KBM-7 (cell line): ENCODE measurements at places on chromosomes 1 and 21.

DNA sequence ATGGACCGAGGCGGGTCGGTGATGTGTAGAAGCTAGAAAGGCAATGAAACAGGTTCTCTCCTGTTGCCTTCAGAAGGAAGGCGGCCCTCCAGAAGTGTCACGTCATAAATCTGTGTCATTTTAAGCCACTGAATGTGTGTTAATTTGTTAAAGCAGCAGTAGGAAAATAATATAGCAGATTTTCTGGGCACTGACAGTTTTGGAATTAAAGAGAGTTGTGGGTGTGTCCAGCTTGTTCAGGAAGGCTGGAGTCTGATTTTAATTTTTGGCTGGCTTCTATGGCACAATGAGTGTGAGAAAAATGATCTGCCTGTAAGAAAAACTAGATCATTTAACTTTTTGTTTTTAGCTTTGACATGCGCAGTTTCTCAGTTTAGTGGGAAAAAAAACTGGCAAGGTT lies 177.3 kb downstream of the EDEM3 start:
- no peak for DNase-seq

DNA sequence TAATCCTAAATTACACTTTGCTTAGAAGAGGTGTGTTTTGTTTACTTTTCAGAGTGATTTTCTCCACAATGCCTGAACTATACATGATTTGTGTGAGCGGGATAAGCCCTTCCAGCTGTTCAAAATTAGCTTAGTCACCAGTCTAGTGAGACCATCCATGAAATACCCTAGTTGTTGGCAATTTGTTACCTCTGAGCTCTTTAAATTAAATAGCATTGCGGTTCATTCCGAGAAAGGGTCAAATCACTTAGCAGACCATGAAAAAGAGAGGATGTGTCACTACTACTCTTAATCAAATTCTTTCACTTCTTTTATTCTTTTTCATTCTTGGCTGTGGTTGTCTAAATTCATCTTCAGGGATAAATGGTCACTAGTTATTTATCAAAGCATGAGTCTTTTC lies 11.9 kb upstream of the VAV3 start:
- no peak for DNase-seq

DNA sequence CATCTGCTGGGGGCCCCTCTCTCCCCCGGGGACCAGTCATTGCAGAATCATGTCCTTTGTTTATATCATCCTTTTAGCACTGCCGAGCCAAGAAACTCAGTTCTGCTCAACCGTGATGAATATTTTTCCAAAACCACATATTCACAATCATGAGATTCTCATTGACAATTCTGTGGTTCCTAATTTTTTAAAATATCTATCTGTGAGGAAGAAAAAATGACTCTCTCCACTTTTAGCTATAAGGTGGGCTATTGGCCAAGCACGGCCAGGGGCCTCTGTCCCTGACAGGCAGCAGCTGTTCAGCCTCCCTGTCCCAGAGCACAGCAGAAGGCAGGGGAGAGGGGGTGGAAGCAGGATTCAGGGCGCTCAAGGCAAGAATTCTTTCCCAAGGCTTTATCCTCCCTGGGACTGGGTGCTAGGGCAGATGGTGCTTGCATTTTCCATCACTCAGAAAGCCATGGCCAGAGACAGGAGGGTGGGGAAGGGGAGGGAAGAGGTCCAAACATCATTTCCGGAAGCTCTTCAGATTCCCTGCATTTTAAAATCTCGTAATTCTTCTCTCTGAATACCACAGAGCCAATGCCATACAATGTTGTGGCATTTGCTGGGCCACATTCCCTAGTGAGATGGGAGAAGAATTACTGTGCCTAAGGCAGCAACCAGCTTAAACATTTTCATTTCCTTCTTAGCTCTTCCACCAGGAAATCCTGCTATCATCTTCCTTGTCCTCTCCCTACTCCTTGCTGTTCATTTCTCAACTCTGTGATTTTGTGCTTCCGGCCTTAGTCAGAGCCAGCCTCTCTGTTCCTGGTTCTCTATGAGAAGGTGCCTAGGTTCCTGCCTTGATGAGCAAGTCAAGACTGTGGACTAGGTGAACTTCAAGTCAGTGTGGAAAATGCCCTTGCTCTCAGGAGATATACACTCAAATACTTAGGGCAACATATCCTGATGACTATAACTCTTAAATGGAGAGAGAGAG lies 60.3 kb downstream of the KCNJ6 start:
- no peak for DNase-seq

DNA sequence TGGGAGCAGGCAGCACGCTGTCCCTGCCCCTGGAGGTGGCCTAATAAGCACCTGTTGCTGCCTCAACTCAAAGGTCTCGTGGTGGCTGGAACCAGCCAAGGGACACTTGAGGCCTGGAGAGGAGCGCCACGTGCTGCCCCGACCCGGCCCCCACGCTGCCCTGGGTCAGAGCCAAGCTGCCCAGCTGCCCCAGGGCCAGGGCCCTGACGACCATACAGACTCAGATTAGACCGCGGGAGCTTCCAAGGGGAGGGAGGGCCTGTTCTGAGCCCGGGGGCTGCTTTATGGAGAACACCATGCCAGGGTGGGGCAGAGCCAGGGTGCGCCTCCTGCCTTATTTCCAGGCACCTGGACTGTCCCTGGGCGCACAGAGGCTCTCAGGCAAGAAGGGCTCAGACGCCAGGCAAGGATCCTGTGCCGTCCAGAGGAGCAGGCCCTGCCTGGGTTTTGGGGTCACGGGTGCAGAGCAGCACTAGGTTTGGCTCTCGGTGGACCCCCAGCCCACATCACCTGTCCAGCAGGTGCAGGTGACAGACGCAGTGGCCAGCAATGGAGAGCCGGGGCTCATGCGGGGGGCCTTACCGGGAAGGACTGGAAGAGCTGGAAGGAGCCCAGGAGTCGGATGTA lies 18.6 kb downstream of the KRTAP10-1 start:
- no peak for DNase-seq

GRCh38 chr1:7879228-7879627 lies 26.4 kb upstream of the UTS2 start:
- no peak for DNase-seq

GRCh38 chr1:68237040-68237439 lies 4.7 kb upstream of the WLS start:
- no peak for DNase-seq

DNA sequence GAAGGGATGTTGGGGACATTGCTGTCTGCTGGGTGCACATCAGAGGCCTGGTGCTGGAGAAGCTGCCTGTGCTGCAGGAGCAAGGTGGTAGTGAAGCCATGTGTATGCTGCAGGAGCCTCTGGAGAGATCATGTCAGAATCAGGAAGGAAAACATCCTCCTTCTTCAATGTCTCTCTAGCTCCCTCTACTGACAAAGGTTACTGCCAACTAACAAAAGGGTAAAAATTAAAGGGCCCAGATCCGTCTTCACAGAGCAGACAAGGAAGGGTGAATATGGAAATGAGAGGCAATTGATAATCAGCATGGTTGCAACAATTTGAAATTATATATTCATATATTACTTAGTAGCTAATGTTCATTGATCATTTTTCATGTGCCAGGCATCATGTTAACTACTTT lies 32.2 kb downstream of the FAM177B start:
- peak; percentile 60 for DNase-seq

DNA sequence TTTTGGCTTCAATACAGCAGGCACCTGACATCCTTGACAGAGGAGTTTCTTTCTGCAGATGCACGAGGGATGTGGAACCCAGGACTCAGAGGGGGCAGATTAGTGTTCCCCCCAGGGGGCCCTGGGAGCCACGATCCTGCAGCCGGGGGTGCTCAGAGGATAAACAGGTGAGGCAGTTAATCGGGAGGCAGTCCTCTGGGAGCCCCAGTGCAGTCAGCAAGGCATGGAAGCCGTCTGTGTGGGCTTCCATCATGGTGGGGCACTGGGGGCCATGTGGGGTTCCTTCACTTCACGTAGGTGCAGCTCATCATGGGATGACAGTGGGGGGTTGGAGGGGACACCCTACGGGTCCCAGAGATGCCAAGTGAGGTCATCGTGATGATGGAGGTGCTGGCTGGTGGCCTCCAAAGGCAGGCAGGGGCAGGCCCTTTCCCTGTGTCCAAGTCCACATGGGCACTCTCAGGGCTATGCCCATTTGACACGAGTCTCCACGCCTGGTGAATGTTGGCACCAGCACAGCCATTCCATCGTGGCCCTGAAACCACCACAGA lies 59.3 kb upstream of the ABCG1 start:
- no peak for DNase-seq

GRCh38 chr1:180185971-180186645 lies 31.4 kb downstream of the QSOX1 start:
- no peak for DNase-seq

GRCh38 chr1:166814611-166815010 lies 24.7 kb upstream of the POGK start:
- DNase-seq: no peak

DNA sequence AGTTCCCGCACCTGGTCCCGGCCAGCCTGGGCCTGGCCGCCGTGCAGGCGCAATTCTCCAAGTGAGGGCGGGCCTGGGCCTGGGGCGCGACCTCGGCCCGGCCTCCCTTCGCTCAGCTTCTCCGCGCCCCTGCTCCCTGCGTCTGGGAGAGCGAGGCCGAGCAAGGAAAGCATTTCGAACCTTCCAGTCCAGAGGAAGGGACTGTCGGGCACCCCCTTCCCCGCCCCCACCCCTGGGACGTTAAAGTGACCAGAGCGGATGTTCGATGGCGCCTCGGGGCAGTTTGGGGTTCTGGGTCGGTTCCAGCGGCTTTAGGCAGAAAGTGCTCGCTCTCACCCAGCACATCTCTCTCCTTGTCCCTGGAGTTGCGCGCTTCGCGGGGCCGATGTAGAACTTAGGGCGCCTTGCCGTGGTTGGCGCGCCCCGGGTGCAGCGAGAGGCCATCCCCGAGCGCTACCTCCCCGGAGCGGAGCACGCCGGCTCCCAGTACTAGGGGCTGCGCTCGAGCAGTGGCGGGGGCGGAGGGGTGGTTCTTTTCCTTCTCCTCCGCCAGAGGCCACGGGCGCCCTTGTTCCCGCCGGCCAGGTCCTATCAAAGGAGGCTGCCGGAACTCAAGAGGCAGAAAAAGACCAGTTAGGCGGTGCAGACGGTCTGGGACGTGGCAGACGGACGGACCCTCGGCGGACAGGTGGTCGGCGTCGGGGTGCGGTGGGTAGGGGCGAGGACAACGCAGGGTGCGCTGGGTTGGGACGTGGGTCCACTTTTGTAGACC lies 1.2 kb downstream of the OLIG1 start:
- no peak for DNase-seq

DNA sequence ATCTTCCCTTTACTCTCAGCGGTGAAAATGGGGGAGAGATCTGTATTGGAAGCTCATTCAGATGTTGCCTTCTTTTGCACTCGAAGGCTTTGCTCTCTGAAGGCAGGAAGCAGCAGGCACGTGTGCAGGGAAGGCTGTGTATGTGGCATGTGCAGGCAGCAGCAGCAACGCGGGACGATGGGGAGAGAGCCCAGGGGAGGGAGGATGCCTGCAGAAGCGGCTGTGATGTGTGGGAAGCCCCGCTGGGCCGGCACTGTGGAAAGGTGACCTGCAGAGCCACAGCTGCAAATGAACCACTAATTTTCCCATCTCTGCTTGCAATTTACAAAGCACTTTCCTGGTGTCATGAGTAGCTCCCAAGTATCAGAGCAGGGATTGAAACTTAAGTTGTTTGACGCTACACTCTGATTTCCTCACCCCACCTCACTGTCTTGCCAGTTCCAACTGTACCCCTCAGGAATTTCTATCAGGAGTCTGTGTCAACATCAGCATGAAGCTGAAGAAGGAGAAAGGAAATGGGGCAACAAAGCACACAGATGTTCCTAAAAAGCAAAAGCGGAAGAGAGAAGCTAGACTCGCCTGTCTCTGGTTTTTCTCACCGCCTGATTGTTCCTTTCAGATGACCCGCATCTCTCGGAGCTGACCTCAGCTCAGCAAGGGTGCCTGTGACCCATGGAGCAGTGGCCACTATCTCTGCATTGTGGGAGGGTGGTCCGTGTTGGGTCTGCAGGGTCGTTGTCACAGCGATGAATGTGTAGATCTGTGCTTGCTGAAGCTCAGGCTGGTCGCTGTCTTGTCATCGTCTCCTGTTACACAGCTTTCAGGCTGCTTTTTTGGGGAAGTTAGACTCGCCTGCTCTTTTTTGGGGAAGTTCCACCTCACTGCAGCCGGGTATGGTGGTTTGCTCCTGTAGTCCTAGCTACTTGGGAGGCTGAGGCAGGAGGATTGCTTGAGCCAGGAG lies 156.1 kb downstream of the KIF26B start:
- peak; percentile 94 for DNase-seq

DNA sequence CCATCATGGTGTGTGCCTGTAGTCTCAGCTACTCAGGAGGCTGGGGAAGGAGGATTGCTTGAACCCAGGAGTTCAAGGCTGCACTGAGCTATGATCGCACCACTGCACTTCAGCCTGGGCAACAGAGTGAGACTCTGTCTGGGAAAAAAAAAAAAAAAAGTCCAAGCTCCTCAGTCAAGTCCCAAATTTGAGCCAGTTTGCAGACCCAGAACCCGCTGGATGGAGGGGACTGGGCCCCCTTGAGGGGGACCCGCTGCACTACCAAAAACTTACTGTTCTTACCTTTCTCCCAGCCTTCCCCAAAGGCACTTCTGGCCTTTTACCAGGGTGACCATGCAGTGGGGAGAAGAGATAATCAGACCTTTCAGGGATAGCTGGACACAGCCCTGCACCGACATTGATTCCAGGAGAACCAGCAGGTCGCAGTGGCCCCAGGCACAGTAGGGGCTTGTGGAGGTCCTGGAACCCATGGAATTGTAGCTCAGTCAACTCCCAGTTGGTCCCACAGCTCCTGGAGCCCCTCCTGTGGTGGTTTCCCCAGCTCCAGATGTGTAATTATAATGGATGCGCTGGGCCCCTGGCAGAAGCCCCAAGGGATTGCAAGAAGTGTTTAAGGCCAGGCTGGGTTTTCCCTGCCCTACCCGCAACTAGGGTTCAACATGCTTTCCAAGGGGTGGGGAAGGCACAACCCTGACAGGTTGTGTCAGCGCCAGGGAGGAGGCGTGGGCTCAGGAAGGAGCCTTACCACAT lies 4.1 kb upstream of the WNT9A start:
- no peak for DNase-seq

GRCh38 chr1:31062867-31063380 lies 2.6 kb downstream of the PUM1 start:
- no peak for DNase-seq

- DNase-seq: no peak
These were observed 245.9 kb downstream of the KAZN start for GRCh38 chr1:14844356-14844755.

GRCh38 chr1:37272626-37273025 lies 201.8 kb upstream of the ZC3H12A start:
- DNase-seq: no peak

GRCh38 chr1:156922986-156923669 lies 2.7 kb downstream of the LRRC71 start:
- no peak for DNase-seq
